ENCODE measurements at places on chromosomes 11 and 22.

DNA sequence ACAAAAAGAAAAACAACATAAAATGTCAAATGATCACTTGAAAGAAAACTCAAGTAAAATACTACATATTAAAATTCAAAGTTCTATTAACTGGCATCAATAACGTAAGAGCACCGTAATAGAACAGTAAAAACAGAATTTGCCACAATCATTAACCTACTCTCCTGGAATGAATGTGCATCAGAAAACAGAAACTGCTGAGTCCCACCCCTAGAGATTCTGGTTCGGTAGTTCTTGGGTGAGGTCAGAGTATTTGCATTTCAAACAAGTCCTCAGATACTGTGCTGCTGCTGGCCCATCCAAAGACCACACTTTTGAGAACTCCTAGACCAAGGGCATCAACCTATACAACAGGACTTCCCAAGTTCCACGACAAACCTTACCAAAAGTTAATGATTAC is 23.5 kb downstream of the PITPNB start:
- DNase-seq: no peak

GRCh38 chr11:27603376-27603990 is 96.8 kb downstream of the BDNF start:
- DNase-seq: no peak

GRCh38 chr11:86256608-86257007 is 12.1 kb downstream of the EED start:
- no peak for DNase-seq

DNA sequence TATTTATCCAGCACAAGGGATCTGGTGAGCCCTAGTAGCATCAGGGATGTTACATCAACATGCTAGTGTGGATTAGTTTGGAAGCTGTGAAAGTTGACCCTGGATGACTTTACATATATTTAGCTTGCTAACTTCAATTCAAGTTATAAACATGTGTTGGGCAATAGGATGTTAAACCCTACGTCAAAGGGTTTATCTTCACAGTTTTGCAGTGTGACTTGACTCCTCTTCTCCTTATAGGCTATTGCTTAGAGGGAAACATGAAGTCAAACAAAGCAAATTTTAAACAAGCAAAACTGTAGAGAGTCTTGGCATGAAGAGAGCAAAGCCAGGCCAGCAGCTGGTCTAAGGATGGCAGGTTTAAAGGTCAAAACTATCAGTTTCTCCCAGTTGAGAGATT is 11.3 kb upstream of the CTSC start:
- no peak for DNase-seq

DNA sequence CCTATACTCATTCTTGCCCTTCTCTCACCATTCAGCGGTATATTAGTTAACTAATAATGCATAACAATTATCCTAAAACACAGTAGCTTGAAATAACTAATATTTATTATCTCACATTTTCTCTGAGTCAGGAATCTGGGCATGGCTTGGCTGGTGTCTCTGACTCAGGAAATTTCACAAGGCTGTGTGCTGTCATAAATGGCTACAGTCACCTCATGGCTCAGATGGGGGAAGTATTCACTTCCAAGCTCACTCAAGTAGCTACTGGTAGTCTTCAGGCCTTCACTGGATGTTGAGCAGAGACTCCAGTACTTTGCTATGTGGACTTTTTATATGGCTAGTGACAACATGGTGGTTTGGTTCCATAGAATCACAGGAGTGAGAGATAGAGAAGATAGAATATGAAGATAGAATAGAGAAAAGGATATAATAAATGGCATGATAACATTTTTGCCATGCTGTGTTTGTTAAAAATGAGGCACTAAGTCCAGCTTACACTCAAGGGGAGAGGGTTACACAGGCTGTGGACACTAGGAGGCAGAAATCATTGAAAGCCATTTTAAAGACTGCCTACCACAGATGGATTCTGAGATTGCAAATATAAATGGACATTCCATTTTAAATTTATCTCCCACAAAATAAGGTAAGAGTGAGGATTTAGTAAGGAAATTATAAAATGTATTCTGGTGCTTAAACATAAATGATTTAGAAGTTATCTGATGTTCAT is 997.8 kb upstream of the CHORDC1 start:
- no peak for DNase-seq

DNA sequence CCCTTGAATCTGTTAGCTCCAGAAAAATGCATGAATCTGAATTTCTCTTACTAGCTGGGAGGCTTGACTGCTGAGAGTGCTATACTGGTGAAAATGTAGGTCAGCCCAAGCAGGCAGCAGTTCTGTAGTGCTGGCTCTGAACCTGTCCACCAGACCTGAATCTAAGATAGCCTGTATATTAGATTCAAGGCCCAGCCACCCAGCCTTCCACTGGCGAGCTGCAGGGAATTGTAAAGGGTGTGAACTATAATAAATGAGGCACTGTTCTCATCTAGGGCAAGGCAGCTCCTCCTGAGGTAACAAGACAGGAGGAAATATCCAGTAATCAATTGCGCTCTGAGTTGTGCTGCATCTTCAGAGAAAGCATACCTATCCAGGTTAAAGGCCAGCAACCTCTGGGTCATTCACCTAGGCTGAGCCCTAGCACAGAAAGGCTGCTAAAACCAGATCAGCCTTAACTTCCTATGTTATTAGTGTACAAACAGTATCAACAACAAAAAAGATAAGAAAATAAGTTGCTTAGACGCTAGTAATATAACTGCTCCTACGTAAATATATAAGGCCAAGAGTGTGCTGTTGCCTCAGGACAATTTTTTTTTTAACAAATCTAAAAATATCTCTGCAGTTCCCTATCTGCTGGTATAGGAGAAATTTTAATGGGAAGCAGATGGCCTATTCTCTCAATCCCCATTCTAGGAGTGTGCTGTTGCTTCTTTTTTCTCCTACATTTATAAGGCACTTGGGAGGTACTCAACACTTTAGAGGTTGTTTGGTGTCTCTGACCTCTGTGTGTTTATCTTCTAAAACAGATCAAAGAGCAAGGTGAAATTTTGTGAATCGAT is 63.0 kb downstream of the RELT start:
- DNase-seq: no peak

- DNase-seq: no peak
Measured at GRCh38 chr22:50672471-50673230, at the start of gene SHANK3. SHANK3 (plus strand) TSS chr22:50672823.

- no peak for DNase-seq
Measured at GRCh38 chr11:93221539-93221938, 23.7 kb upstream of the SLC36A4 start.

DNA sequence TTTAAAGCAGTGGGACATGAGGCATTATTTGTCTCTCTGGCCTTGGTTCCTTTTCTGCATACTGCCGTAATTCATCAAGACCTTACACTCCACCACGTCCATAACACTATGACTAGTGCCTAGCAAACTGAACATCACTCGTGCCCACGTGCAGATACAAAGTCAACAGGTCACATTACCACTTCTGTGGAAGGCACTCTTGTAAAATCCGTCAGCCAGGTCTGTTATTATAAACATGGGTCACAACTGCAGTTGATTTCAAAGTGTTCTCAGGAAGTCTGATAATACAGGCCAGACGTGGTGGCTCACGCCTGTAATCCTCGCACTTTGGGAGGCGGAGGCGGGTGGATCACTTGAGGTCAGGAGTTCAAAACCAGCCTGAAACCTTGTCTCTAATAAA is 14.1 kb downstream of the VSIG10L2 start:
- no peak for DNase-seq

GRCh38 chr11:27858866-27859265 is 158.6 kb upstream of the BDNF start:
- no peak for DNase-seq

DNA sequence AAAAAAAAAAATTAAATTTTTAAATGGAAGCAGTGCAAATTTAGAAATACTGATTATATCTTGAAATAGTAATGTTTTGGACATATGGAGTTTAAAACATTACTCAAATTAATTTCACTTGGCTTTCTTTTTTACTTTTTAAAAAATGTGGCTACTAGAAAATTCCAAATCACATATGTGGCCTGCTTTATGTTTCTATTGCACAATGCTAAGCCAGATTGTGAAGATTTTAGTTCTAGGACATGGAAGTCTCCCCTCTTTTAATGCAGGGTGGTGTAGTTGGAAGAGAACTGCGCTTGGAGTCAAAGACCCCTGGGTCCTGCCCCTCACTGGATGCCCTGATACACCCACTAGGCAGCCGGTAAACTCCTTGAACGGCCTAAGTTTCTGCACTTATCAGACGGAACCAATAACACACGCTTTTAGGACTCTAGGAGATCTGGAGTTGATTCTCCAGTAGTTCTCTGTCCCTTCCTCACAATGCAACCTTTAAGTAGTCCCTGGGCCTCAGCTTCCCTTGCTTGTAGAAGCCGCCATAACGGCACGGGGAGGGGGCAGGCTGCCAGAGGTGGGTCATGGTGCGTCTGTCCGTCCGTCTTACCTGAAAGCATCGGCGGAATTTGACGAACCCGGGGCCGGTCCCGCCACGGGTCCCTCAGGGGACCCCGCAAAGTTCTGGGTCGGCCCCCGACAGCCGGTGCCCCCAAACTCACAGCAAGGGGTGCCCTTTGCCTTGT is 505 bp downstream of the FAM227A start:
- DNase-seq: no peak

- no peak for DNase-seq
Measured at GRCh38 chr11:19391026-19391425, 150.3 kb upstream of the E2F8 start.

- DNase-seq: no peak
Measured at GRCh38 chr11:118746988-118747585, 43.9 kb downstream of the DDX6 start.

DNA sequence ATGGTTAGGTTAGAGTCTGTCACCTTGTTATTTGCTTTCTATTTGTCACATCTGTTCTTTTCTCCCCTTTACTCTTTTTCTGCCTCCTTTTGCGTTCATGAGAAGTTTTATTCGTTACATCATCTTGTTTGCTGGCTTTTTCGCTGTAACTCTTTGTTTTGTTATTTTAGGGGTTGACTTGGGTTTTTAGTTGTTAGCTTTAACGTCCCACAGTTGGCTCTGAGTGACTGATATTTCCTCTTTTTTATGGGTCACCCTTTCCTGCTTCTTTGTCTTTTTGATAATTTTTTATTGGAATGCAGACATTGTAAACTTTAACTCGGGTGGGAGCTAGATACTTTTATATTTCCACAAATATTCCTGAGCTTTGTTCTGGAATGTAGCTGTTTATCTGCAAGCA is 13.3 kb upstream of the TNNT3 start:
- DNase-seq: no peak

GRCh38 chr22:49042877-49043859 is 784.5 kb downstream of the BRD1 start:
- no peak for DNase-seq

- DNase-seq: no peak
Measured at GRCh38 chr11:38594895-38595294, 1996.9 kb upstream of the RAG2 start.

- no peak for DNase-seq
Measured at GRCh38 chr11:83007909-83008580, 63.7 kb downstream of the RAB30 start.

DNA sequence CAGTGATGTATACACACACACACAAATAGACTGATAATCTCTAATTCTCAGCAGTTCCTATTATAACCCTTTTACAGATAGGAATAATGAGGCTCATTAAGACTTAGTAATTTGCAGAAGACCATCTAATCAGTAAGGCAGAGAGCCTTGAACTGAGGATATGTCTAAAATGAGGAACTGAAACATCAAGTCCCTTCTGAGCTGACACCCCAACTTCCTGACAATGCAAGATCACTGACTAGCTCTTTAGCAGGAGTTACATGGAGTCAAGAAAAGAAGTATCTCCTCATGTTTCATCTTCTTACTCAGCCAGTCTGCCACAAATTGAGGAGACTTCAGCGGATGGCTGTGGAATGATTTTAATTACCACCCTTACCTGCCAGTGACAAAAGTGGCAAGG is 193.0 kb downstream of the MSANTD4 start:
- peak; percentile 26 for DNase-seq

- no peak for DNase-seq
Measured at GRCh38 chr11:64353715-64354506, 5.1 kb upstream of the RPS6KA4 start.

DNA sequence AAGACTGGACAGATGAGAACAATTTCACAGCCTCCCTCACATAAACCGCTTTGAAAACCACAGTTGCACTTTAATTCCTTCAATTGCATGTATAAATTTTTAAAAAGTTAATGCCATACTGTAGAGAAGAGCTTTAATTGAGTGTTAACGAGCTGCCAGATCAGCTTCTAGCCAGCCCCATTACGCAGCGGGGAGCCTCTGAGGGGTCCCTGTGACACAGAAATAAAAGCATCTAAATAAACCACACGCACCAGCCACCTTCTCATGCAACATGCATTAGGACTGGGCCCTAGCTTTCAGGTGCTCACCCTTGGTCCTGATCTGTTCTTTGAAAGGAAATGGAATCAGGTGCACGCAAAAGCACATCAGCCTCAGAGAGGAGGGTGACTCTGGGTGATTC is 111.7 kb downstream of the SPATA19 start:
- no peak for DNase-seq

- DNase-seq: peak; percentile 98
Measured at GRCh38 chr11:117815262-117815803, 9.2 kb downstream of the FXYD2 start.

Data from CD14-positive monocyte (primary cell).